Glutamatergic neuron (in vitro differentiated cells): ENCODE measurements at places on chromosomes 11 and 22.

DNA sequence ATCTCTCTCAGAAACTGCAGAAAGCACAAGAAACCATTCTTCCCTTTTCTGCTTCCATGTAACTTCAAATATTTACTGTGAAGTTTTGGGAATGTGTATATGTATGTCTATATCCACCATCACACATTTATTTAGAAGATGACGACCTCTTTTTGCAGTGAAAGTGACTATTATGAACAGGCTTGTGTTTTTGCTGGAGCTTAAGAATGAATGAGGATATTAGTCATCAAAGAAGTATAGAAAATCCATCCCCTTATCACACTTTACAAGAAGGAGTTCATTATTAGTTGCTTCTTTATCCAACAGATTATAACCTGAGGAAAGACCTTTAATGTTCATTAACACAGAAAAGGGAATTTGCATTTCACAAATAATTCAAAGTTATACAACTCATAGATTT lies 21.1 kb upstream of the SLC5A12 start:
- no peak for DNase-seq

DNA sequence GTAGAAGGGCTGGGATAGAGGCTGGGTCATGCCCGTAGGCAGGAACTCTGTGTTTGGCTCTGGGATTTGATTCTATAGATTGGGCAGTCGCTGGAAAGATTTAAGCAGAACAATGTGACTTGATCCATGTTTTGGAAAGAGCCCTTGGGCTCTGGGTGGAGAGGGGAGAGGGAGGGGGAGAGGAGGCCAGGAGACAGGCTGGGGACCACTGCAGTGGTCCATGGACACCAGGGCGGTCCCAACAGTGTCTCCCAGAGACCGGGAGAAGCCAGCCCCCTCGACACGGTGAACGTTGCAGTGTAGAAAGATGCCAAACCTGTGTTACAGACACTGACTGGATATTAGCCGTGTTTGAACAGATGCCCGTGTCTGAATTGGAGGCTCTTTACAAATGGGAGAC lies 19.5 kb downstream of the PVALB start:
- DNase-seq = no peak

GRCh38 chr22:43574738-43575137 lies 162.9 kb downstream of the MPPED1 start:
- no peak for DNase-seq

DNA sequence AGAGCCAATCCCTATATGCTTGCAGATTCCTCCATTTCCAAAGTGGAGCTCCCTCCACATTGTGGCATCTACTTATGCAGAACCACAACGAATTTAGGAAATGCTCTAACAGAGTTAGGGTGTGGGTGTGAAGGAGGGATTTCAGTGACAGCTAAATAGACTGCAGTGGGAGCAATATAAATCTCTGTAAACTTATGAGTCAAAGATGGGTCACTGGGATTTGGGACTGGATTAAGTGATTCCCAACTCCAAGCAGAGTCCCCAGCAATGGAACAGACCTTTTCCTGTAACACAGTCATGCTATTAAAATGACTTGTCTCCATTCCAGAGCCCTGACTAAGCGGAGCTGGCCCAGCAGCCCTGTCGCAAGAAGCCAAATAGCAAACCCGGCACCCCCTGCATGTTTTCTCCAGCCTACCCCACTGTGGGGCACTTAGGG lies 36.6 kb downstream of the RPL27A start:
- DNase-seq = no peak

- no peak for DNase-seq
Measured at GRCh38 chr22:17104336-17104935, 16.7 kb downstream of the TMEM121B start.

DNA sequence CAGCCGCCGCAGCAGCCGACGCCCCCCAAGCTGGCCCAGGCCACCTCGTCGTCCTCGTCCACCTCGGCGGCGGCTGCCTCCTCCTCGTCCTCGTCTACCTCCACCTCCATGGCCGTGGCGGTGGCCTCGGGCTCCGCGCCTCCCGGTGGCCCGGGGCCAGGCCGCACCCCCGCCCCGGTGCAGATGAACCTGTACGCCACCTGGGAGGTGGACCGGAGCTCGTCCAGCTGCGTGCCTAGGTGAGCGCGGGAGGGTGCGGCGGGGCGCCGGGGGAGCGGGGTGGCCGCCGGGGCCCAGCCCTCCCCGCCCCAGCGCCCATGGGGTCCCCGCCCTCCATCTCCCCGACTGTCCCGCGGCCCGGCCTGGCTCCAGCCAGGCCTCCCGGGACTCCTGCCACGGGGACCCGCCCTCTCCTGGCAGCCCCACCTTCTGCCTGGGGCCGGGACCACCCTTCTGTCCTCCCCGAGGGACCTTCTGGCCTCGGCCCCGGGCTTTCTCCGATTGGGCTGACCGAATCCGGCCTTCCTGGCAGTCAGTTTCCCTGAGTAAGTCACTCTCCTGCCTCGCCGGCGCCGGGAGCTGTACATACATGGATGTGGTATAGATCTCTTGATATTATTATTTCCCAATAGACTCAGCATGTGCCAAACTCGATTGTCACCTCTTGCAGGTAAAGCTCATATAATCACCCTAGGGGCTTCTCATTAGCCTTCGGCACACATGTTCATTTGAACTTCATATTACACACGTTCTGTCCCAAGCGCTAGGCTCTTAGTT lies 720 bp downstream of the PACS1 start:
- peak; percentile 48 for DNase-seq

DNA sequence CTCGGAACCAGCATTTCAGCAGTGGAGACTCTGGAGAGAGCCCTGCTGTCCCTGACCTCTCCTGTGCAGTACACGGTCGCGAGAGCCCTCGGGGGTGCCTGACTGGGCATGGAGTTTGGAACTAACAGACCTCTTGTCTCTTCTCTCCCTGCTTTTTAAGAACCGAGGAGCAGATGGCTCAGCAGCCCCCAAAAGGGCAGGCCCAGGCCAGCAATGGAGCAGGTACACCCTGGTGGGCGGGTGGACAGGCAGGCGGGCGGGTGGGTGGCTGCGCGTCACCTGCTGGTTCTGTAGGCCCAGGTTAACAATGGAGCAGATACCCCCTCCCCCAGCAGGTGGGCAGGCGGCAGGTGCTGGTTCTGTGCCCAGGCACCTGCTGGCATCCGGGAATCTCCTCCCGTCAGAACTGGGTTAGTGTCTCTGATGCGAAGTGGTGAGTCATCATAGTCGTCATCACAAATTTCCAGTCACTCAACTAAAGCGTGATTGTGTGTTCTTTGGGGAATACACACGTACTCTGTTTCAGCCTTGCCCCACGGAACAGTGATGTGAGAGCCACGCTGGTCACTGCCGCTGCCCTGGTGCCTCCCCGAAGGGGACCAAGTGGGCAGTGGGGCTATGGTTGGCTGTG lies 41.1 kb downstream of the GRAMD4 start:
- no peak for DNase-seq

DNA sequence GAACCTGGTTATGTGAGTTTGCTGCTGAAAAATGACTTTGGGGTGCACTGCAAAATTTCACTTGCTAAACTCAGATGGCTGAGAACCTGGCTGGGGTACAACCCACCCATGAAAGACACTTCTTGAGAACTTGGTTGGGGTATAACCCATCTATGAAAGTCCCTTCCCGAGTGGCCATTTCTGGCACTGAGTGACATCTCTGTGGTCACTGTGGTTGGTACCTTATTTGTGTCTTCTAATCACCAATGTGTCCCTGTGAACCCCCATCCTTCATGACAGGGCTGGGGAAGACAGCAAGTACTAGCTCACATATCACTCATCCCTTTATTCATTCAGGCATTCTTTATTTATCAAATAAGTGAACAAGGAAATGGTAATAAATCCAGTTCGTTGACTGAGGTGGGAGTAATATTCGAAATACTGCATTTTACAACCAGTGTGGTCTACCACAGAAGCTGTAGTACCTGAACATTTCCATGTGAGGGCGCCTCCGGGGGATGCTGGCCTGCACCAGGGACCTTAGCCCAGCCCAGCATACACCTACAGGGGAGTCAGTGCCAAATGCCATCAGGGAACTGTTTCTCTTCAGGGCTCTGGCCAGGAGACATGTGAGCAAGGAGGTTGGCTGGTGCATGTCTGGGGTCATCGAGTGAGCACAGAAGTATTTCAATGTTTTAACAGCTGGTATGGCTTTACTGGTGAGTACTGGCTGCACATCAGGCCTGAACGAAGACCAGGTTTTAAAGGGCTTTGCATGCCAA lies 122.1 kb downstream of the CSNK2A3 start:
- DNase-seq = peak; percentile 45

- peak; percentile 81 for DNase-seq
Measured at GRCh38 chr11:110092515-110093406, at the start of gene ZC3H12C. Gene ZC3H12C, plus strand, starts transcription at chr11:110093392. Its CDS starts 20 bp downstream, at chr11:110093412.

DNA sequence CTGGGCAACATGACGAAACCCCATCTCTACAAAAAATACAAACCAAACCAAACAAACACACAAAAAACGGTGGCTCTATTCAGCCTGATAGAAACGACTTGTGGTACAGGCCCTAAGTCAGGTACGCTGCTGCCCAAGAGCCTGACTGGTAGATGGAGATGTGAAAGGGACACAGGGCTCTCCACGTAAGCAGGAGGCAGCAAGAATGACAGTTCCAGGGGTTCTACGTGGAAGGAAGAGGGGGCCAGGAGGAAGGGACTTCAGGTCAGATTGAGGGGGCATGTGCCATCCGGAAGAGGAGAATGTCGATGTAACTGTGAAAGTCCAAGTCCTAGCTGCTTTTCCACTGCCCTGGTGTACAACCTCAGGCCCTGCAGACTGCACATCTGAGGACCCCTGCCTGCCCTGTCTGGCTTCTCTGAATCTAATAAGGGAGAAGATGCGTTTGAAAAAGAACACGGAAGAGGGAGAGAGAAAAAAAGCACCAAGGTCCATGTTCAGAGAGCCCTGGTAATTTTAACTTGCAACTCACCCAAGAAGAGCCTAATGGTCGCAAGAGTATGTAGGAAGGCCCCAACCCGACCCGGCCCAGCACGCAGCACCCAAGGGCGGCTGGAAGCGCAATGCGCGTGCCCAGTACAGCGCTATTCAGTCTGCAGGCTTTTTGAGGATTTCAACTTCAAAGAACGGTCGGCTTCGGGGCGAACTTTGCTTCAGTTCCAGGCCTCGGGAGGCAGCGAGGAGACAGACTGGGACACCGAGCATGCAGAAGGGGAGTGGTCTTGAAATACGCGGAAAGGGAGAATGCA lies 909 bp upstream of the ZNRD2 start:
- no peak for DNase-seq

DNA sequence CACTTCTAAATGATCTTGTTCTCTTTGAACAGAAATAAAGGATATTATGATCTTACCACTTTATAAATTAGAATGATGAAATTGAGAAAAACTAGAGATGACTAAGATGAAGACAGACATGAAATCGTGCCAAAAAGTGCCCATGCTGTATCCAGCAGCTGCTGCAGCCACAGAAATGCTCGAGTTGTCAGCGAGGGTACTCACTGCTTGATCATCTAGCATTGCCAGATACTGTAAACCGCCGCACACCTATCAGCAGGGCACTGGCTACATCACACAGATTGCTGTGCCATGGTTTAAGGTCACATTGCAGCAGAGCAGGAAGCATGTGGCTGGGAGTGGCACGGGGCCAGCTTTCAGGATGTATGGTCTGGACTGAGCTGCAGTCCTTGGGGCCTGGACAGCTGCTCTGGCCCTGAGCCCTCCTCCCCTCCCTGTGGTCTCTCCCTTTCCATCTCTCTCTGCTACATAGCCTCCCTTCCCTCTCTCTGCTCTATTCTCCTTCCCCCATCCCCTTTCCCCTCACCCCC lies 51.0 kb upstream of the SEPTIN5 start:
- peak; percentile 39 for DNase-seq

- DNase-seq = peak; percentile 76
Measured at GRCh38 chr11:34053161-34053686, 1.7 kb downstream of the CAPRIN1 start.
